ENCODE measurements at places on chromosomes 7 and 10. TPM values are rescaled to one million over a fixed set of nuclear protein-coding genes. Genes with fewer than 3 reads are reported as not detected.

The LRIT1 gene
- not detected for total RNA-seq

The BICC1 gene
- total RNA-seq: 1.9 TPM

The NCF1 gene
- not detected for total RNA-seq

The CACUL1 gene
- total RNA-seq: 23.7 TPM

The TCF7L2 gene
- total RNA-seq: 1.7 TPM

The ANKRD61 gene
- total RNA-seq: 0.48 TPM

The MACC1 gene
- 50.1 TPM for total RNA-seq

The ADIRF gene
- total RNA-seq: 72.5 TPM
